ENCODE measurements at places on chromosomes 12 and 14. TPM values are rescaled to one million over a fixed set of nuclear protein-coding genes. Genes with fewer than 3 reads are reported as not detected.

DNA sequence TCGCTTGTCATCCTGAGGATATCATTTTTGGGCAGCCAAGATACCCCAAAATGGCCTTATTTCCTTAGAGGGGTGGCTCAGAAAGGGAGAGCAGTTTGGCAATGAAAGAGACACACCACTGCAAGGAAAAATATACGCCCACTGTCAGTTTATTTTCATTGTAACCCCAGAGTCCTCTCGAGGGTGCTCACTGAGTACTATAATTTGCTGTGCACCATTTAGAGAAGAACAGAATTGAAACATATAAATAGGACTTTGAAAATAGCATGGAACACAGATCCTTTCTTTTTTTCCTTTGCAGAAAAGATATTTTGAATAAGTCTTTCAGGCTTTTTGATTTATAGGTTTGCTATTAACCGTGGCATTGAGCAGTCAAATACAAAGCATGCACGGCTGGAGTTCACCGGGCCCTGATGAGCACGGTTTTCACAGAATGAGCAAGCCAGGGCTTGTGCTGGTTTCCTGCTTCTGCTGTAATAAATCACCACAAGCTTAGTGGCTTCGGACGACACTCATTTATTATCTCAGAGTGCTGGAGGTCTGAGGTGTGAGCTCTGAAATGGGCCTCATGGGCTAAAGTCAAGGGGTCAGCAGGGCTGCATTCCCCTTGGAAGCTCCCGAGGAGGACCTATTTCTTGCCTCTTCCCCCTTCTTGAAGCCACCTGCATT is 152.3 kb downstream of the ZNF664 start:
- no peak for DNase-seq

The CD163L1 gene
- 0.08 TPM for total RNA-seq

The SSTR1 gene
- not detected for total RNA-seq

GRCh38 chr12:54689984-54690383 is 41.8 kb upstream of the DCD start:
- no peak for DNase-seq

The FAM90A1 gene
- total RNA-seq: not detected

- DNase-seq: no peak
These were observed 74.9 kb downstream of the CRADD start for GRCh38 chr12:93751864-93752610.

GRCh38 chr12:45880533-45880932 is 109.8 kb downstream of the SCAF11 start:
- DNase-seq: no peak

DNA sequence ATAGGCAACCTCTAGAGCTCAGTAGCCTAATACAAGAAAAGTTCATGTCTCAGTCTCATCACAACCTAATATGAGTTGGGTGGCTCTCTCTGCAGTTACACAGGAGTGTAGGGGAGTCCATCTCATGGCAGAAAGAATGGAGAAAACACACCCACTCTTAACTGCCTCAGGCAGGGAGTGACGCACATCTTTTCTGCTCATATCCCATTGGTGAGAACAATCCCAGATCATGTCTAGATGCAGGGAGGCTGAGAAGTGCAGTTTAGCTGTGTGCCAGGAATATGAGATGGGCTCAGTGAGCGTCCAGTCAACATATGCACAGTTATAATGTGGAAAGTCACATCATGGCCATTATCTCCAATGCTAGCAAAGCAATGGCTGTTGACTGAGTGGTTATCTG is 59.3 kb upstream of the KCNA5 start:
- no peak for DNase-seq

DNA sequence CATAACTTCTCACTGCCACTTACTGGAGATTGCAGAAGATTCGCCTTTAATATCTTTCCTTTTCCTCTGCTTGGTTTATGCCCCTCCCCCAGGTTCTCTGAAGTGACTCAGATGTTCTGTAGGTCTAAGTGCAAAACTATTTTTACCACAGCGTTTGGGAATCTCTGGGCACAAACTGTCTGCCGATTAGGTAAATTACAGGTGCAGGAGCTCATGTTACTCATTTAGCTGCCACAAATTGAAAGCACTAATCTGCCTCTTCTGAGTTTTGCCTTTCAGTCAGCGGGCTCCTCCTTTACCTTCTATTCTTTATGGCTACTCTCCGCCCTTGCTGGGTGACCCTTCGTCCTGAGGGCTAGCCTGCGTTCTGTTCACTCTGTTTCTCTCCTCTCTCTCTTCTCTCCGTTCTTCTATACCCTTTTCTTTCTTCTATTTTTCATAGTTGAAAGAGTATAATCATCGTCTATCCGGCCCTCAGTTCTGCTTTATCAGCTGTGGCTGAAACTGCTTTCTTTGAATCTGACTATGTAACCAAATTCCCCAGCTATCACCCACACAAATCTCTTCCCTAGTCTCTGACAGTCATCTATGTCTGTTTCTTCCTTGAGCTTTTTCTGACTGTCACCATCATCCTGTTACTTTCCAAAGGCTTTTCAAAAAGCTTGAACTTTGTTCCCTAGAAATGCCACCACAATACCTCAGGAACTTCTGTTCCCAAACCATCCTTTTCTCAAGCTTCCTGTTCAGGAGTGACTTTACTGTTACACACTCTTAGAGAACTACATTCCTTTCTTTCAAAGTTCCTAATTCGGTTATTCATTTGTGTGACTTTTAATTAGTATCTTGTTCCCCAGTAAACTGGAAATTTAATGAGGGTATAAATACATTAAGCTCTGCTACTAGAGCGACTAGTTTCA is 4.3 kb upstream of the MYF6 start:
- DNase-seq: no peak

The PUS7L gene
- total RNA-seq: 16.8 TPM

DNA sequence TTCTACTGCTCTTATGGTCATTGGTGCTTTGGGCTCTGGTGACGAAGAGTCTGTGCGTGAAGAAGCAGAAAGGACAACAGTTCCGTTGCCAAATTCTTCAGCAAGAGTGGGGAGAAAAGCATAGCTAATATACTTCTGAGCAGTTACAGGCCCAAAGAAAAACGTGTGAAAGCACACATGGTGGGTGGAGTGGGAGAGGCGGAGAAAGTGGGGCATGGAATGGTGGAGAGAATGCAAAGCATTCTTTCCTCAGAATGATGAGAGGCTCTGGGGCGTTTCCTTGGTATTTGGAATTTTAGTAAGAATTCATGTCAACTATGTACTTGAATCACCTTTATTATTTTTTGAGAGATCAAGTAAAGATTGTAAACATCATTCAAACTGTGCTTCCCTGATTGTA is 396.1 kb downstream of the NAV3 start:
- DNase-seq: no peak

The GPR137C gene
- 0.37 TPM for total RNA-seq

The RTRAF gene
- 123 TPM for total RNA-seq

GRCh38 chr14:22479776-22480464 is 109.1 kb downstream of the DAD1 start:
- DNase-seq: no peak

DNA sequence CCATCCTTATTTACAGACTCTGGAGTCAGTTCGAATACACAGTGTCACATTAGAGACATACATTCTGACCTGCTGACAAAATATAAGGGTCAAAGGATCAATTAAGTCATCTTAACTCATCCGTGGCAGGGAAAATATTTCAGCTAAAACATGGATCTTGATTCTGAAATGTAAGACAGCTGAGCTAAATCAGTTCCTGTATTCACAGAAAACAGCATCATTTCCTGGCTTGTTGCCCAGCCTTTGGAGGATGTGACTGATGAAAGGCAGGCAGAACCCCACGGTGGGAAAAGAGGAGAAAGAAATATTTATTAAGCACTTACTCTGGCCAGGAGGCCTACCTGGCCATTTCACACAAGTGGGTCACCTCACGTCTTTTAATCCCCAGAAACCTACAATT is 101.9 kb downstream of the GAS2L3 start:
- DNase-seq: no peak

DNA sequence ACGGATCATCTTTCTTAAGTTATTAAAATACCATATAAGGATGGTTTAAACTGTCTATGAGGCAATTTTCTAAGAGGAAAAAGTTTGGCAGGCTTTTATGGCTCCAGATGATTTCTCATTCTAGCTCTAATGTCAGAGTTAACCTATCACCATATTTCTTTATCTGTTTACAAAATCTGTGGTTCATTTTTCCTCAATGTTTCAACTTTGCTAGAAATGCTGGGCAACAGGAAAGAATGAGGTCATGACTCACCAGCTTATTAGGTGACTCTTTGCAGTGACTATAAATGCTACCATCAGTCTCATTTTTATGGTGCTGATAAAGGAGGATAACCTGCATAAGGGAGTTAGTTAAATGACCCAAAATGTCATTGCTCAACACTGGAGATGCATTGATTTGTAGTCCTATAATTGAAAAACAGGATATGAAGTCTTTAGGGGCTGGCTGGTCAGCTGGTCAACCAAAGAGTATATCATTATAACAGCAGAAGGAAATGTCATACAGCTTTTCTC is 45.3 kb upstream of the RAP1B start:
- DNase-seq: no peak

DNA sequence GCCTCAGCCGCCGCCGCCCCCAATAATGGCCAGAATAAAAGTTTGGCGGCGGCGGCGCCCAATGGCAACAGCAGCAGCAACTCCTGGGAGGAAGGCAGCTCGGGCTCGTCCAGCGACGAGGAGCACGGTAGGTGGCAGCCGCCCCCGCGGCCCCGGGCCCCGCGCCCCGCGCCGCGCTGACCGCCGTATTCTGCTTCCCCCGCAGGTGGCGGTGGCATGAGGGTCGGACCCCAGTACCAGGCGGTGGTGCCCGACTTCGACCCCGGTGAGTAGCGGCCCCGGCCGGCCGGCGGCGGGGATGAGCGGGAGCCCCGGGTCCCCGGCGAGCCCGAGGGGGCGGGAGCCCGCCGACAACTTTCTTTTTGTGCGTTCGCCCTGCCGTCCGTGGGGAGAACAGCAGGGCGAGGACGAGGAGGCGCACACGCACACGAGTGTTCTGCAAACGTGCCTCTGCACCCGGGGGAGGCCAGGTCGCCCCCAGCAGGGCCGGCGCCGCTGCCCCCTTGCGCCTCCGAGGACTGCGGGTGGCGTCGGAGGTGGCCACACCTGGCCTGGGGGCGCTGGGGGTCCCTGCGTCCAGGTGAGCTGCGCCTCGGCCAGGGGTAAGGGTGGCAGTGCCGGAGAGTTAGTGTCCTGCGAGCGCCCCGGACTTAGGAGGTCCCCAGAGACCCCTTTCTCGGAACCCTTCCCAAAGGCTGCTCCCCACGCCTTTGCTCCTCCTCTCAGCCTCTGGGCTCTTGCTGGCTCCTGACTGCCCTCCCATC is 794 bp downstream of the RCOR1 start:
- DNase-seq: peak; percentile 47

DNA sequence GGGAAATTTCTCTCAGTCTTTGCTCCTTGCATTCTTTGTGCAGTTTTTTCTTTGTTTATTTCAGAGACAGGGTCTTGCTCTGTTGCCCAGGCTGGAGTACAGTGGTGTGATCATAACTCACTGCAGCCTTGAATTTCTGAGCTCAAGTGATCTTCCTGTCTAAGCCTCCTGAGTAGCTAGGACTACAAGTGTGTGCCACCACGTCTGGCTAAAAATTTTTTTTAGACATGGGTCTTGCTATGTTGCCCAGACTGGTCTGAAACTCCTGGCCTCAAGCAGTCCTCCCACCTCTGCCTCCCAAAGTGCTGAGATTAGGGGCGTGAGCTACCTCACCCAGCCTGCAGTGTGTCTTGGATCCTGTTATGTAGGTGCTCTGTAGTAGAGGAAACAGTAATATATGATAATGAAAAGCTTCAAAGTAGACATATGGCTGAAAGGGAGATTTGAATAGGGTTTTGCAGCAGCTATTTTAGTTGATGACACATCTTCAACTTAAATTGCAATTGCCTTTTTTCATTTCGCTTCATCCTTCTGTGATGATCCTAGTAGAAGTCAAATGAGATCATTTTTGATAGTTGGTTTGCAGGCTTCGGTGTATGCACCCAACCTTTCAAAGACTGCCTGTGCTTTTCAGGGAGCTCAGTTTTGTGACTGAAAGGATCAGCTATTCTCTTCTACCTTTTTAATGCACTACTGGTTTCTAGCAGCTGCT is 75.4 kb downstream of the FUT8 start:
- DNase-seq: no peak

DNA sequence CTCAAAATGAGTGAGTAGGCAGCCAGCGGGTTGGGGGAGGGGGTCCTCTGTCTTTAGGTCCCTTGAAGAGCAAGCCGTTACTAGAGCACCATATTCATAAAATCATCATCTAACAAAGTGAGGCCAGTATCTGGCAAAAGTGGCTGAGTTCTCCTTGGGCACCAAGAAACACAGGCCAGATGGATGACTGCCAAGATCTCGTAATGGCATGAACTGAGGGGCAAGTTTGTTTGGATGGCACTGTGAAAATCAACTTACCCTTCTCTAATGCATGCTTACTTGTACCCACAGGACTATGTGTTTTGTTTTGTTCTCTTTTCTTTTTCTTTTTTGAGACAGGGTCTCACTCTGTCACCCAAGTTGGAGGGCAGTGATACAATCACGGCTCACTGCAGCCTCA is 41.6 kb downstream of the GNPTAB start:
- no peak for DNase-seq

The HECTD4 gene
- 60.9 TPM for total RNA-seq

The LIN7A gene
- total RNA-seq: 0.21 TPM

- no peak for DNase-seq
These were observed 7.5 kb downstream of the TMED2 start for GRCh38 chr12:123591702-123592481.

GRCh38 chr12:117643971-117644370 is 282.5 kb upstream of the NOS1 start:
- no peak for DNase-seq

DNA sequence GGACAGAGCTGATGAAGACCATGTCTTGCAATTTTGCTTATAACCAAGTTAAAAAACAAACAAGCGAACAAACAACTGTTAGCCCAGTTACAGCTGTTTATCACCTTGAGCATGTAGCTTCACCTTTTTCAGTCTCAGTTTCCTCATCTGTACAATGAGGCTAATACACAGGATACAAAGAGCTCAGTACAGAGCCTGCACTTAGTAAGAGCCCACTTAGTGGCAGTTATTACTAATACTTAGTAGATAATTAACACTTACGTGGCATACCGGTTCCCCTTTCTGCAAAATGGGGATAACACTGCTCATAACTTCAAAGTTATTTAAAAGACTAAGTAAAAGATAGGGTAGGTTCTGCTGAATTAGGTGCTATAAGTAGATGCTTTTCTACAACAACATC is 228.0 kb downstream of the MON2 start:
- no peak for DNase-seq

DNA sequence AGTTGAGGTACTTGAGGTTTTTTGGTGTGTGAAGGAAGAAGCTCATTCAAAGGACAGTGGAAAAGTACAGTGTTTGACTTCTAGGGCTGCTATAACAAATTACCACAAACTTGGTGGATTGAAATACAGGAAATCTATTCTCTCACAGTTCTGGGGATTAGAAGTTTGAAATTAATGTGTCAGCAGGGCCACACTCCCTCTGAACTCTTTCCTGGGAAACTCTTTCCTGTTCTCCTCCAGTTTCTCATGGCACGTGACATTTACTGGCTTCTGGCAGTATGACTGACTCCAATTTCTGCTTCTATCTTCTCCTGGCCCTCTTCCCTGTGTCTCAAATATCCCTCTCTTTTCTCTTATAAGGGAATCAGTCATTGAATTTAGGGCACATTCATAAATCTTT is 160.2 kb downstream of the CCDC91 start:
- no peak for DNase-seq
